HT1080 (cell line): ENCODE measurements at places on chromosomes 5 and 9. TPM values are rescaled to one million over a fixed set of nuclear protein-coding genes. Genes with fewer than 3 reads are reported as not detected.

GRCh38 chr5:124234022-124234769 is 512.2 kb downstream of the ZNF608 start:
- DNase-seq, result no peak

DNA sequence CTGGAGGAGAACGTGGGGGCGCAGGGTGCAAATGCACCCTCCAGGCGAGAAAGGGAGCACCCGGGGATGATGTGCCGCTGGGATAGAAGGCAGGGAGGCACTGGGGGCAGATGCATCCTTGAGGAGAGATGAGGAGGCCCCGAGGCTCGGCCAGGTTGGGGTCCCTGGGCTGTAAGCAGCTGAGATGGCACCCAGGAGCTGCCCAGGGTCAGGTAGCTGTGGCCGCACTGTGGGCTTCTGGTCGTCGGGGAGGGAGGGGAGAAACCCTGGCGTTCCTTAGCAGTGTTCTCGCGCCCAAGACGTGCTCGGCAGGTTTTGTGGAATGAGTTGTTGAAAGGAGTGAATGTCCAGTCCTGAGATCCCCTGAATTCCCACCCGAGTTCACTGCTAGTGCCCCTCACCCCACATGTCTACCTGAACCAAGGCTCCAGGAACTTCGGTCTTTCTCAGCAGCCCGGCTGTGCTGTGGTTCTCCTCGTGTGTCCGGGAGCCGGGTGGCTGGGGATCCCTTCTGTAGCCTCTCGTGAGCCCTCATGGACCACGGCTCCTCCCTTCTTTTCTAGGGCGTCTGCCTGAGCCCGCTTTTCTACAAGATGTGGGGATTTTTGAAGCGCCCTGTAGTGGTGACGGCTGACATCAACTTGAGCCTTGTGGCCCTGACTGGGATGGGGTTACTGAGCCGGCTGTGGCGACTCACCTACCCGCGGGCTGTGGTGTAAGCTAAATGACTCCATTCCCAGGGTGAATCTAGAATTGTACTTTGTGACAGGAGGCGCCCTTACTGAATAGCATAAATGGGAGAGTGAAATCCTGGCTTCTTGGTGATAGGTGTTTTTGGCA is 1.1 kb downstream of the POMT1 start:
- DNase-seq, result peak; percentile 47

DNA sequence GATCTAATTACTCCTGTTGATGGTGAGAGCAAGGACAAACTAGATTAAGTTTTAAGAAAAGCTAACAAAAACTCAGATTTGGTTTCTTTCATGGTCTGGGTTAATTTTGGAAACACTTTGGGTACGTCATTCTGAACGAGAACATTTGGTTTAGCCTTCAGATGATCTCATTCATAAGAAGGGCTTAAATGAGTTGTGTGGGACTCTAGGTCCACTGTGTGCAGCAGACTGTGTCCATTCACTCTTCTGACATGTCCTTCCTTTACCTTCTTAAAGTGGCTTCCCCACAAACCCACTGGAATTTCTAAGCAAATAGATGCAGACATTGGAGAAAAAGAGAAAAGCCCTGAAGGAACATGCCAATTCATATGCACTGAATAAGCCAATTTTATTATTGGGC is 96.8 kb downstream of the FBXO4 start:
- no peak for DNase-seq

DNA sequence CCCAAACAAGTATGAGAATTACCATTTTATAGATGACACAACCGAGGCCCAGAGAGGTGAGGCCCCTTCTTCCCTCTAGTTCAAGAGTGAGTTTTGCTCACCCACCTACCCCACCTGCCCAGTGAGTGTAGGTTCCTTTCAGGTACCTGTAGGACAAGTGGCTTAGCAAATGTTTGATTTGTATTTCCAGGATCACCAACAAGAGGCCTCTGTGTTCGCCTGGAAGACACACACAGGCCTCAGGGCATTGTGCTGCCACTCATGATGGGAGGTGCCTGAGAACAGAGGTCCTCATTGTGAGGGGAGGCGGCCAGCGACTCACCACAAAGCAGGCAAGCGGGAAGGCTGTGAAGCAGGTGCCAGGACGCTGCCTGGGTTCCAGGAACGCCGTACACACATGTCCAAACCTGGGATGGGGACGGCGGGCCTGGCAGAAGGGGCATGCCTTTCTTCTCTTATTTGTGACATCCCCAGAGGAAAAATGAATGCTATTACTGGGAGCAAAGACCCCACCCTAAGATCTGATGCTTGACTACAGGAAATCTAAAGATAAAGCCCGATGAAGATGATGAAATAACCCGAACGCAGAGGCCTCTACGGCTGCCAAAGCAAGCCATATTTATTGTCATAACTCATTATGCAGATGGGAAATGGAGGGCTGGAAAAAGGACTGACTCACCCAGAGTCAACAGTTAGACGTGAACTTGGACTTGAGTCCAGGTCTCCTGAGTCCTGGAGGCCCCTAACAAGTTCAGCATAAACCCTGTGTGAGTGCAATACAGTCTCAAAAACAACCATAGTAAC is 60.2 kb upstream of the SLC25A51 start:
- DNase-seq, result peak; percentile 87

Gene HAPLN1
- not detected in 2 replicates for total RNA-seq

Gene GPX3
- total RNA-seq, result 0.17 and 0.27 TPM in 2 replicates

Gene ORM2
- not detected in 2 replicates for total RNA-seq

Gene ZSWIM6
- total RNA-seq, result 5.2 and 6.8 TPM in 2 replicates

Gene BARHL1
- total RNA-seq, result not detected in 2 replicates

Gene CWC27
- total RNA-seq, result 13.0 and 13.6 TPM in 2 replicates

DNA sequence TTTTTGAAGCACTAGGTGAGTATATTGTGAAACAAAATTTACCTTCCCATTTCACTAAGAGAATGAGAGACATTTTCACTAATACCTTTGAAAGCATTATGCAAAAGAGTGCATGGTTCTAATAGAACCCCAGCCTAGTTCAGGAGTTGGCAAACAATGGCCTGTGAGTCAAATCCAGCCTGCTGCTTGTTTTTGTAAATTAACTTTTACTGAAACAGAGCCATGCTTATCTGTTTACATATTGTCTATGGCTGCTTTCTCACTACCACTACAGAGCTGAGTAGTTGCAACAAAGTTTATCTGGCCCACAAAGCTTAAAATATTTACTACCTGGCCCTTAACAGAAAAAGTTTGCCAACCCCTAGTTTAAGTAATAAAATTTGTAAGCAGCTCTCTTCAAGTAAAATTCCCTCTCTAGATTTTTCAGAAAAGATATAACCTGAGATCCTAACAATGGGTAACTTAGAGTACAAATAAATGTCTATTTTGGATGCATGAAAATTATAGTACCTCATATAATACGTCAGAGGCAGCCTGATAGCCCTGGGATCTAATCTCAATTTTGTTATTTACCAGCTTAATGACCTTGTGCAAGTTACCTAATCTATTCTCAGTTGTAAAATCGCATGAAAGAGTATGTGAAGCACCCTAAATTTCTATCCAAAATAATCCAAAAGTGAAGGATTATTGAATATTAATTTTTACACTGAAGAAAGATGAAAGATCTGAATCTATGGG is 50.7 kb upstream of the ARL15 start:
- no peak for DNase-seq

GRCh38 chr5:58490402-58491050 is 709 bp upstream of the GAPT start:
- no peak for DNase-seq

GRCh38 chr9:81250041-81250440 is 439.3 kb downstream of the TLE1 start:
- no peak for DNase-seq

DNA sequence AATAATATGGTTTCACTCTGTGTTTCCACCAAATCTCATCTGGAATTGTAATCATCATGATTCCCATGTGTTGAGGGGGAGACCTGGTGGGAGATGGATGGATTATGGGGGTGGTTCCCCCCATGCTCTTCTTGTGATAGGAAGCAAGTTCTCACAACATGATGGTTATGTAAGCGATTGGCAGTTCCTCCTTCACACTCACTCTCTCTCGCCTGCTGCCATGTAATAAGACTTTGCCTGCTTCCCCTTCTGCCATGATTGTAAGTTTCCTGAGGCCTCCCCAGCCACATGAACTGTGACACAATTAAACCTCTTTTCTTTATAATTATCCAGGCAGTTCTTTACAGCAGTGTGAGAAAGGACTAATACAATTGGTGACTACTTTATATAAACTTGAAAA is 48.4 kb downstream of the PTBP3 start:
- no peak for DNase-seq

Gene PCDHGA5
- 0.07 and 0.21 TPM in 2 replicates for total RNA-seq

DNA sequence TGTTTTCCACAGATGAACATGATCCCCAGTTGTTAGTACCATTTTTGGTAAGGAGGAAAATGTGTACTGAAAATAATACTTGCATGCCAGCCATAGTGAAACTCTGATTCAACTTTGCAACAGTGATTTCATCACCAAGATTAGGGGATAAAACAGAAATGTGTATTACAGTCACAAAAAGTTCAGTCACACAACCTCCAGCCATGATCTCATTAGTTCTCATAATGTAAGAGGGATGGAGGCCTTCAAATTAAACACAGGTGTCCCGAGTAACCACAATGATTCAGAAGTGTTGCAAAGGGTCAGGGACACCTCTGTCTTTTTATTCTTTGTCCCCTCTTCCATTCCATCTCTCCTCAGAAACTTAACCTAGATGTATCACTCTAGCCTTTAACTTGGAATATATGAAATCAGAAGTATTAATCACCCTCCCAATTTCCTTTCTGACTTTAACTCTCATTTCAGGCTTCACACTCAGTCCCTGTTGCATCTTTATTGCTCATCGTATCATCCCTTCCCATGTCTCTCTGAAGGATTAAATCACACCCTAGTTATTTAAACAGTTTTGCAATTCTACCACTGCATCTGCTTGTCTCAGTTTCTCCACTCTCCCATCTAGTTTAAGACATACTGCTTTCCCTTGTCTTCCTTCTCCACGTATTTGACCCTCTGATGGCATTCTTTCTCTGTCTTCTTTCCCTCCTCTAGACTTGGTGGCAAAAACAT is 291.2 kb downstream of the ADAMTS6 start:
- peak; percentile 91 for DNase-seq

- no peak for DNase-seq
Measured at GRCh38 chr9:78775696-78776295, 478.9 kb downstream of the PSAT1 start.

Gene ATOX1
- 208 and 248 TPM in 2 replicates for total RNA-seq

DNA sequence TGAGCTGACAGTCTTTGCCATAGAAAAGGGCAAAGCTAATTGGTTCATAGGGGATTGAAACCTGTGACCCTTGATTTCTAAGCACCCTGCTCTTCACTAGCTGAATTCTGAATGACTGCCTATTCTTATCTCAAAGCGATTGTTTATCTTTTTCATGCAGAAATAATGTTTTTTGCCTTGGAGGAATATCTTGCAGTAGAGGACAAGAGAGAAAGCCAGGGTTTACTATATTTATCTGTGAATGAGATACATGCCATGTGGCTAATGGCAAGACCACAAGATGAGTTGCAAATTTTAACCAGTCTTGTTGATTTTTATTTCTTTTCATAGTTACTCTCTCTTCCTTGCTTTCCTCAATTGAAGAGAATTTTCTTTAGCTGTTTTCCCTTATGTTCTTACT is 185.0 kb downstream of the CNTLN start:
- DNase-seq, result no peak

GRCh38 chr9:85142496-85142911 is 473.0 kb downstream of the NTRK2 start:
- no peak for DNase-seq

GRCh38 chr9:107489687-107490605 is at the start of gene KLF4:
KLF4 (minus strand) TSS chr9:107489769; CDS start chr9:107489172, 597 bp downstream.
- DNase-seq, result peak; percentile 21
